Activated naive CD4-positive, alpha-beta T cell (primary cell): ENCODE measurements at places on chromosomes 6 and 20.

DNA sequence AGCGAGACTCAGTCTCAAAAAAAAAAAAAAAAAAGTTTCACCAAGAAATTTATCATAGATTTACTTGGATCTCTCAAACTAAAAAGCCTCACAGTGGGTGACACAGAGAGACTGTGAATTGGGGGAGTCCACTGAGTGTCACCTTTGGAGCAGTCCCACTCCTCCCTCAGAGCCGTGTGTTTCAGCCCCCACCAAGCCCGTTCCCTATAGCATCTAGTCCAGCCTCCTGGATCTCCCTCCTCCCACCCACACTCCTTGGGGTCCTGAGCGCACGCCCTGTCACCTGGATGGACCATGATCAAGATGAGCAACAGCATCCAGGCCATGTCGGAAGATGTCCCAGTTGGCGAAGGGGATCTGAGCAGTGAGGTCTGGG is 422 bp downstream of the NCR3 start:
- no peak for DNase-seq

DNA sequence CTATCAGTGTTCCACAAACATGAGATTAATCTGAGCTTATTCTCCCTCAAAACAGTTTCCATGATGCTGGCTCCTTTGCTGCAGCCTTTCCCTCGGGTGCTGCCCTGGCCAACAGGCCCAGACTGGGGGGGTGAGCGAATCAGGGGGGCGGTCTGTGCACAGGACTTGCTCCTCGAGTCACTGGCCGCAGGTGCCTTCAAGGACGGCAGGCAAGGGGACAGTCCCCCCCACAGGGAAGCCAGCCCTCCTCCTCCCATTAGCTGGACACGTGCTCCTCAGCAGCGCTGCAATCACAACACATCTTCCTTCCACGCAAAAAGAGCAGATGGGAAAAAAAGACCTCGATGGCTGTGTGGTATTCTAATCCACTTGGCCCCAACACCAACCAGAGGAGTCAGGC is 10.0 kb downstream of the YTHDF1 start:
- DNase-seq = no peak

DNA sequence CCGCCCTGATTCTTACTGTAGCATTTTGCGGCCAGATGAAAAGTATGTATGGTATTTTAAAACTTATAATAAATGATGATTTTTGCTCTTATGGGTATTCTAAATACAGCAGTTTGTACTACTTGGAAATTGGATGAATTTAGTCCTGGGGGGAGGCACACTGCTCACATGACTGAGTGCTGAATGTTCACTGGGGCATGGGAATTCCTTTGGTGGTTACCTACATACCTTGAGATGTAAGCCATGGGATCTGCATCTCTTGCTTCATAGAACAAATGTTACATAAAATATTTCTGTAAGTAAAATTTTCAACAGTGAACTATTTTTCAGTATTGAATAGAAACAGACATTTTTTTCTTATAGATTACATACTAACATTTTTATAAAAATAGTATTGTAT is 71.1 kb downstream of the FIG4 start:
- no peak for DNase-seq

DNA sequence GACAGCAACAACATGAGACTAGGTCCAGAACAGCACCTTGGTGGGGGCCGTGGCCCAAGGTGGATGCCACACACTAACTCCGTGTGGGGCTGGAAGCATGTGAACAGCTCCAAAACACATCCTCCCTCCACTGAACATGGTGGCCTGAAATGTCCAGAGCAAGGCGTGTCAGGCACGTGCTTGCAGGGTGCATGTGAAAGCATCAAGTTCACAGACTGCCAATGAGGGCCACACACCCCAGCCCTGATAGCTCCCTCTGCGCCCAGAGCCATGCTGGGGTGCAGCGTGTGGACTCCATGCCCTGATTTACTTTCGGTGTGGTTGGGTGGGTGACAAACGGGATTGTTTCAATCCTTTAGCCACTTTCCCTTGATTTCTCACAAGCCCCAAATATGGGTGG is 20.1 kb upstream of the RPP40 start:
- DNase-seq = no peak

DNA sequence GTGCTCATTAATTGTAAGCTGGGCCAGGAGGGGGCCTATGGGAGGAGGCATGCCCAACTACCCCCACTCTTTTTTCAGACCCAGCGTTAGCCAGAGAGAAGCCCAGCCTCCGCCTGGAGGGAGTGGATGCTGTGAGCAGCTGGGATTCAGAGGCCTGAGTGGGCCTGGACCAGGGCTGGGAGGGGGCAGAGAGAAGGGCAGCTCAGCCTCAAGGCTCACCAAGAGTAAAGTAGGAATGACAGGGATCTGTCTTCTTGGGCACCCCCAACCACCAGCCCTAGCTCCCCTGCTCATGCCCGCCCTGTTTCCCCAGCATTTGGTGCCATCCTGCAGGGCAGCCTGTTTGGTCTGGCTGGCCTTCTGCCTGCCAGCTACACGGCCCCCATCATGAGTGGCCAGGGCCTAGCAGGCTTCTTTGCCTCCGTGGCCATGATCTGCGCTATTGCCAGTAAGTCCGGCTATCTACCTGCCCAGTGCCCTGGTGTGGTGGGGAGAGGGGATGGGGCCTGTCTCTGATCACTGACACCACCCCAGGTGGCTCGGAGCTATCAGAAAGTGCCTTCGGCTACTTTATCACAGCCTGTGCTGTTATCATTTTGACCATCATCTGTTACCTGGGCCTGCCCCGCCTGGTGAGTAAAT is 6.8 kb downstream of the SLC29A1 start:
- no peak for DNase-seq

DNA sequence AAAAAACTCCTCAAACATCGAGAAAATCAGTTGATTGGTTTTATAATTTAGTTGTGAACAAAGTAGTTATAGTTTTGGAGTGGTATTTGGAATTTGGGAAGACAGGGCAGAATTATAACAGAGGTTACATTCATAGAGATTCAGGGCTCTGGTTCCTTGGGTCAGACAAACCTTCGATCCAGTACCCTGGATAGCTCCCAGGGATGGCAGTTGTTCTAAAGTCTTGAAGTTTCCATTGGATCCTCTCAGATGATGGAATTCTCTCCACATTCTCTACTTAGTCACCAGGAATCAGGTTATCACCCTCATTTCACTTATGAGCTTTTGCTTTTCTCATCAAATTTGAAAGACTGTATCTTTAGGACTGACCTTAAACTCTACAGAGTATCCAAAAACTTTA is 285.1 kb downstream of the CENPW start:
- DNase-seq = no peak

GRCh38 chr6:42959917-42960242 is 674 bp upstream of the GNMT start:
- no peak for DNase-seq

DNA sequence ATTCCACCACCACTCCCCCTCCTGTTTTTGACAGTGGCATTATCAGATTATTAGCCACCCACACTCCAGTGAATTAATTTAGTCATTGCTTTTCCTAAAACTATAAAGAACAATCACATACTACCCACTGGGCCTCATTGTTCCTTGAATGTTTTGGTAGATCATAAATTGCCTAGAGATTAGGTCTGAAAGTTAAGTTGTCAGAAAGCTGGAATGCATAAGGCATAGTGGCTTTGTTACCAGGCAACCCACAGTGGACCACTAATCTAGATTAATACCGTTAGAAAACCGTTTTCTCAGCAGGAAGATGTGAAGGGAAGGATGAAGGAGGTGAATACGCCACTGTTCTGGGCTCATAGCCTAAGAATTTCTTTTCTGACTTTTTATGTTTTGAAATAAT is 75.6 kb downstream of the SAMD3 start:
- no peak for DNase-seq

DNA sequence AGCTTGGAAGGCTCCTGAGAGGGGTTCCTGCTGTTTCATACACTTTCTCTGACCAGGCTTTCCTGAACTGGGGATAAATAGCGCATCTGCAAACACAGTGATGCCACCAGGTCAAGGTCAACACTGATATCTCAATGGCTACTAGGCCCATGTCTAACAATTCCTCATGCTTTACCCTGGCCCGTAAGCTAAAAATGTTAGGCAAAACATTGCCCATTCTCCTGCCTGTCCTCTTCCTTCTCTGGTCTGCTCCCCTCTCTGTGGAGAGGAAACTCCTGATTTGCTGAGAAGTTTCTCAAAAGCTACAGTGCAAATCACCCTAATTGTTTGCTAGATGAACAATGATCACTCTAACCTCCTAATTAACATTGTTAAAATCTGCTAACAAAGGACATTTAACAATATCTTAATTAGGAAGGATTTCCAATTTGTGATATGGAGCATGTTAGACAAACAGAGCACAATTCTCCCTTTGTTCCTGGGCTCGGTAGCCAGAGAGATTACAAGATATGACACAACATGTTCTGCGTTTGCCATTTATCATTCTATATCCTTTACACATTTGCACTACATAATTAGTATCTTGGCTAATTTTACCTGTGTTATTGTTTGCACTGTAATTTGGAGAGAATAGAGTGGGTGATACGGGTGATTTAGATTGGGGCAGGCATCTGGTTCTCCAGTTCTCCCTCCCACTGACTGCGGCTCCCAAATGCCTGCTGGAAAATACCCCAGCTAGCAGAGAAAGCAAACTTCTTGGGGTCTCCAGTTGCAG is 266.8 kb downstream of the CD83 start:
- DNase-seq = no peak

DNA sequence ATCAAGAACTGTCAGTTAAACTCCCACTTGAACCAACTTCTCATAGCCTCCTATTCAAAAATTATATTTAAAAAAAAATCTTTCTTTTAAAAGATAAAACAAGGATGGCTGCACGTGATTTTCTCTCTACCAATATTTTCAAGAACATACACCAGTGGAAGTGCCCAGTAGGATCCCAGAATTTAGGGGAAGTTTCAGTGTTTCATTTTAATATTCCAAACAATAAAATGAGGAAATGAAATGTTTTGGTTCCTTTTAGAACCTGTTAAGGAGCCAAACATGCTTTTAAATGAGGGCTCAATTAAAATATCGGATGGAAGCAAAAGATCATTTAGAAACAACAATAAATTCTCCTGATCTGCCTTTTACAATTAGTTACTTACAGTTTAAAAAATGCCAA is 26.4 kb upstream of the PRELID3B start:
- no peak for DNase-seq

DNA sequence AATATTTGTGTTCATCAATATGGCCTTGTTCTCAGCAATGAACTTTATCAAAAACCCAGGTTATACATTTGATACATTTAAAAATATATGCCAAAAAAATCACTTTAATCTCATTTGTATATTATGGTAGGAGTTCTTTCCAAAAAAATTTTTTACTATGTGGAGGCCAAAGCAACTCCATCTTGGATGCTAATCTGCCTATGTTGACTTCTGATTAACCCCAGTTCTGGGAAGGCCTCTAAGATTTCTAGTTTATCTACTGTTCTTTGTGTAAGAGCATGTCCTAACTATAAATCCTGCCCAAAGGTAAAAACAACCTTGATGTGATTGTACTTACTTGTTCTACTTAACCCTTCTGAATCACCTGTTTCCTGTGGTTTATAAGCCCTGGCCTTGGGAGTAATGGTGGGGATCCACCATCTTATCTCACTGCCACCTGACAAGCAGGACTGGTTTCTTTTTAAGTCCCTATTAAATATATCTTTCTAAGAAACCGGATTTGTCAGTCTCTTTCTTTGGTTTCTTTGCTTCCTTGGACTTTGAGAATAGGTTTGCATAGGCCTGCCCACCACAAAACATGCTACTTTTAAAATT is 46.7 kb downstream of the RNGTT start:
- DNase-seq = no peak

DNA sequence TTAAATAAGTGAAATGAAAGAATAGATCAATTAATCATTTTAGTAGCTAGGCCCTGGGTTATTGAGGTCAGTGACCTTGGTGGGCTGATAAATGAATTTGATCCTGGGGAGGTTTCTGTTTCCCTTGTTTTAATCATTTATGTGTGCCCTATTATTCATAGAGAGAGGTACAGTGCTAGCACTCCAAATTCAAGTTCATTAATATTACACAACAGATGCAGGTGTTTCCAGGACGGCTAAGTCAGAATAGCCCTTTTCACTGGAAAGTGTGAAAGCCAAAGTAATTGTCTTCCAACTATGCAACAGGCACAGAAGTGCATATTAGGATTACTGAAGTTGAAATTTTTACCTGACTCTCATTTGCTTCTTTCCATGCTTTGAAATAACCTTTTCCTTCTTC is 61.7 kb upstream of the SGK1 start:
- DNase-seq = no peak

DNA sequence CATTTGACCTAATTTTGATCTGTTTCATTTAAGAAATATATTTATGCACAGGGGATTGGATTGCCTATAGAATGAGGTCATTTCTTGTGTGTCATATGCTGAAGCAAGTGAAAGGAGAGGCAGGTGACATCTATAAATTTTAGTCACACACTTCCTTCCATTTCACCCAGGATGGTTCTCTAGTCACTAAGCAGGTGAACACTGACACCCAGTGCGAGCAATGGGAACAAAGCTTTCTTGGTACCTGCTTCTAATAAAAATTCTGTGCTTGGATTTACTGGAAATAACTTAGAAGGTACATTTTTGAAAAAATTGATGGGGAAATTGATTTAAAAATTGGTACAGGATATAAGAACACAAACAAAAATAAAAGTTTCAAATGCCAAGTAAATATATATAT is 66.9 kb upstream of the MC3R start:
- no peak for DNase-seq
